ENCODE measurements at places on chromosomes 12 and 14.

- DNase-seq: peak; percentile 89
These were observed 41.2 kb downstream of the DGLUCY start for GRCh38 chr14:91154851-91155625.

DNA sequence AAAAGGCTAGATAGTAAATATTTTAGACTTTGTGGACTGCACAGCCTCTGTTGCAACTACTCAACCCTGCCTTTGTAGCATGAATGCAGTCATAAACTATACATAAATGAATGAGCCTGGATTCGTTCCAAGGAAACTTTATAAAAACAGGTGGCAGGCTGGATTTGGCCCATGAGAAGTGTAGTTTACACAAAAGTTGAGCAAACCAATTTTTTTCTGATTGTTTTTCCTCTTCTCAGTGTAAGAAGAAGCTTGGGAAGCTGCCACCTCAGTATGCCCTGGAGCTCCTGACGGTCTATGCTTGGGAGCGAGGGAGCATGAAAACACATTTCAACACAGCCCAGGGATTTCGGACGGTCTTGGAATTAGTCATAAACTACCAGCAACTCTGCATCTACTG, 9.5 kb downstream of the OAS1 start:
- DNase-seq: no peak

- no peak for DNase-seq
These were observed 972 bp downstream of the PTGDR start for GRCh38 chr14:52268279-52269061.

DNA sequence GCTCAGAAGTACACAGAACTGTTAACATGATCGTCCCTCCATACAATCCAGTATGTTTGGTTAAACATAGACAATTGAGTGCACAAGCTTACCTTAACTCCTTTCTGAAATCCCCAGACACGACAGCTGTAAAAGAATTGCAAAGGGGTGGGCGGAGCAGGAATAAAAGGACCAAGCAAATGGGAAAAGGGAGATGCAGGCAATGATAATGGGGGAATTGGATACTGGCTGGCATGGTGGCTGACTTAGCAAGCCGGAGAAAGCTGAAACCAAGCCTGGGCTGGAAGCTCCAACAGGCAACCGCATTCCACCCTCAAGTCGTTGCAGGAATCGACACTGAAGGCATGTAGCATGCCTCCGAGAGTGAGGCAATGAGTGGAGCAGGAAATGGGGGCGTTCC, 96.8 kb upstream of the TMEM132C start:
- no peak for DNase-seq

DNA sequence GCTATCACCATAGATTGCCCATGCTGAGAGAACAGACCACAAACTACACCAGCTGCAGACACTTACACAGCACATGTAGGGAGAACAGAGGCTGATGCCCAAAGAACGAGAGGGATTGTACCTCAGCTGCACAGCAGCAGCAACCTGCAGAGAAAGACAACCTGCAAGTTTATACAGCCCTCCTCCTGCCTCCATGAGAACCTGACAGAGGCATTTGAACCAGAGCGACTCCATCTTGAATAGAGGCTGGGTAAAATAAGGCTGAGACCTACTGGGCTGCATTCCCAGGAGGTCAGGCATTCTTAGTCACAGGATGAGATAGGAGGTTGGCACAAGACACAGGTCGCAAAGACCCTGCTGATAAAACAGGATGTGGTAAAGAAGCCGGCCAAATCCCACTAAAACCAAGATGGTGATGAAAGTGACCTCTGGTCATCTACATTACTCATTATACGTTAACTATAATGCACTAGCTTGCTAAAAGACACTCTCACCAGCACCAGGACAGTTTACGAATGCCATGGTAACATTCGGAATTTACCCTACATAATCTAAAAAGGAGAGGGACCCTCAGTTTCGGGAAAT, 262.4 kb upstream of the HMGA2 start:
- DNase-seq: no peak

- DNase-seq: no peak
These were observed 26.0 kb downstream of the GEMIN2 start for GRCh38 chr14:39140170-39140569.

GRCh38 chr14:54251356-54251755, 145.5 kb upstream of the CDKN3 start:
- DNase-seq: no peak

GRCh38 chr14:64556526-64556925, 6.8 kb downstream of the PPP1R36 start:
- no peak for DNase-seq

DNA sequence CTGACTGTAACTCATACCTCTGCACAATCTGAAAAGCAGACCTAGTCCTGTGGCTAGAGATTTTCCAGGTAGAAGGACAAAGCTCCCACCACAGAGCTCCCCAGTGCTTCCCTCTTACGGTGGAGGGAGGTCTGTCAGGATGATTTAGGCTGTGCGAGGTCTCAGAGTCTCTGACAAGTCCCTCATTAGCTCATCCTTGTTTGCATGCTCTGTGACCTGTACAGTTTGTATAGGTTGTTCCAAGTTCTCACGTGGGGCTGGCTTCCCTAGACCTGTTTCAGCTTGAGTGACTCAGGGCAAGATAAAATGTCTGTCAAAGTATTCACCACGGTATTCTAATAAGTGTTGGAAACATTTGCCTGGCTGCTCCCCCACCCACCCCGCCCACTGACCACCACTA, 34.8 kb downstream of the ASCL1 start:
- no peak for DNase-seq

DNA sequence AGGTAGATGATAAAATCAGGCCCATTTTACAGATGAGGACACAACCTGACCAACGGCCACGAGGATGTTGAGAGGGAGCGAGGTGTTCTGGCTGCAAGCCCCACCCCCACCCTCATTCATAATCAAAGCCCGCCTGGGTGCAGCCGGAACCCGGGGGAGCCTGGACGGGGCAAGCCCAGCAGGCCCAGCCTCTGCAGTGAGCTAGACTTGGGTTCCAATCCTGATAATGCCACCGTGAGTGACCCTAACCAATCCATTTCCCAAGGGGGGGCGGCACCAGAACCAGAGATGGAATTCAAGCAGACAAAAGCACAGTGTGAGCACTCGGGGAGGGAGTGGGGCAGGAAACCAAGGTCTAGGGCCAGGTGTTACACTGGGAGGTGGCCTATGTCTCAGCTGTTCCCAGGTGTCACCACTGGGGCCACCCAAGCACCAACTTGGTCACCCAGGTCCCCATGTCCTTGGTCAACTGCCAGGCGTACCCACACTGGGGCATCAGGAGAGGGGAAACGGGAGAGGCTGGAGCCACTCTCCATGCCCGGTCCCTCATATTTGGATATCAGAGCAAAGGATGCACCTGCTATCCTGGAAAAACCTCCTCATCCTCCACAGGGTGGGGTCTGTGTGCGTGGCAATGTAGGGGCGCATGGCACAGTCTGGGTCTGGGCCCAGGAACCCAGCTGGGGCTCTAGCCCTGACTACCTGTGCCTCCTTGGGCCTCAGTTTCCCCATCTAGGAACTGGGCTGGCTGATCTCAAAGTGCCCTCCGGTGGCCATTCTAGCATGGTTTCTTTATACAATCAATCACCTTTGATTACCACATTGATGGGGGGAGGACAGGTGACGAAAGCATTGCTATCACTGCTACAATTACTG, 58.4 kb downstream of the FAM222A start:
- DNase-seq: no peak

GRCh38 chr12:51419425-51420193, 5.0 kb upstream of the SLC4A8 start:
- no peak for DNase-seq

- no peak for DNase-seq
These were observed 18.9 kb downstream of the PLEKHG7 start for GRCh38 chr12:92721656-92722055.

- no peak for DNase-seq
These were observed 465.3 kb upstream of the RGS6 start for GRCh38 chr14:71466946-71467345.

DNA sequence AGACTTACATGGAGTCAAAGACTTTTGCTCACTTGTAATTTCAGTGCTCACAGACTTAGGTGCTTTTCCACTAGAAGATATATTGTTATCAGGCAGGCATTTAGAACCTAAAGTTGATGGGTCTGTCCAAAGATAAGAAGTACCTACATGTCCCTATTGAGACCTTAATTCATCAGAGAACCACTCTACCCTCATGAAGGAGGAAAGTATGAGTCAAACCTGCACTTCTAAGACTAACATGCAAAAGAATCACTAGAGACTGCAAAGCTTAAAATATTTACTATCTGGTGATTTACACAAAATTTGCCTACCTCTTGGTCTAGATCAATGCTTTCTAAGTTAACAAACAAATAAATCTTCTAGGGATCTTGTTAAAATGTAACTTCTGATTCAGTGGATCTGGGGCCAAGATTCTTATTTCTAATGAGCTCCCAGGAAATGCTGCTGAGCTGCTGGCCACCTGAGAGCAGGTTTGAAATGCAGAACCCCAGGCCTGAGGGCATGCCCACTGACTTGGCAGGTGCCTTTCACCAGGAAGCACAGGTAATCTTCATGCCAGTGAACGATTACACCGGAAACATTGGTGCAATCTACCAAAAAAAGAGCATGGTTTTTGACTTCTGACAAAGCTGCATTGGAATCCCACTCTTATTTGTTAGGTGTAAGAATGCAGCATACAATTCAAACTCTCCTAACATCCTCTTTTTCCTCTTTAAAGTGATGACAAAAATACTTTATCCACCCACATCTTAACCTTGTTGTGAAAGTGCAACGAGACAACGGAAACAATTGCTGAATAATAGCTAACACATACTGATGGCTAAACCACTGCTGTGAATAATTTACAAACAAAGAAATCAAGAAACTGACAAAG, 214.2 kb downstream of the ADAMTS20 start:
- DNase-seq: no peak

GRCh38 chr12:83010169-83010804, 323.6 kb downstream of the TMTC2 start:
- no peak for DNase-seq

DNA sequence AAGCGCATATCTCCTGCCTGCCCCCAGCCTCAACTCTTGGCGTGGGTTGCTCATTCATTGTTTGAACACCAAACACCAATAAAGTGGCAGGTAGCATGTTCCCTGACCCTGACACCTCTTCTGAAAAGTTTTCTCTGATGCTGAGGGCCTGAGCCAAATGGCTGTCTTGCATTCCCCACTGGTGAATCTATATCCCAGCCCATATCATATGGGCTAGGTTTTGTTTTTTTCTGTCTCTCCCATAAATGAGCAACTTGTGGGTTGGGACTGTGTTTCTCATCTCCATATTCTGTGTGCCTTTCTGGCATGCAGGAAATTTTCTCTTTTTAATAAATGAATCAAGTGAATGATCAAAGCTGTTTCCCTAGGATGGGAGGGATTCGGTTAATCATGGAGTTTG, 5.0 kb downstream of the MYO1A start:
- DNase-seq: no peak

- no peak for DNase-seq
These were observed 1.9 kb downstream of the ARHGDIB start for GRCh38 chr12:14959463-14959862.

DNA sequence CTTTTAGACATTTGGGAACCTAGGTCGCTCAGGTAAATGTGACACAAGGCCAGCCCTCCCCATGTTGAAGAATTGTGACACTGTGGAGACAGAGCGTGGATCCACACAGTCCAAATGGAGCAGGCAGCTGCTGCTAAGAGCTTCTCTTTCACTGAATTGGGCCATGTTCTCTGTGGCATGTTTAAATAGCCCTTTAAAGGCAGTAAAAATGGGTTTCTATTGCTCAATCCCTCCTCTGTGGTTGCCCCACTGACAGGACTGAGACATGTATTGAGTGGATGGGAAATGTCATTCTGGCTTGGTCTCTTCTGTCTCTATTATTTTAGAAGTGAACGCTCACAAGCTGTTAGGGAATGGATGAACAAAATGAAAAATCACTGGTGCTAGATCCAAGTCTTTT, 84.0 kb upstream of the PRICKLE1 start:
- DNase-seq: no peak

GRCh38 chr12:104577581-104577981, 120.8 kb downstream of the CHST11 start:
- DNase-seq: no peak

DNA sequence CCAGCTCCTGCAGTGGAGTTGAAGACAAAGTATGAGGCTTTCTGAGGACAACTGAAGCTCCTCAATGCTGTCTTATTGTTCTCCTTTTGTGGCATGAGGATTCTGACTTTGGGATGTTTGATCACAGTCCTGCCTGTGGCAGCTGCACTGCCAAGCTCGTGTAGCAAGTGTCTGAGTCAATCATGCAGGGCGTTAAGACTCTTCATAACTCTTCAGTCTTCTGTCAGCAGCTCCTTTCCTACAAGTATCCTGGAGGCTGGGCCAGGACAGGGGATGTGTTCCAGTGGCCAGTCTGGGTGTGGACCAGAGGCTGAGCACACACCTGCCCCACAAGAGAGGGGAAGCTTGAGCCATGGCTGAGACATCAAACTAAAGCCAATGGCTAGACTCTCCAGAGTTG, 94.3 kb downstream of the PELI2 start:
- no peak for DNase-seq

- no peak for DNase-seq
These were observed 2.5 kb downstream of the LACRT start for GRCh38 chr12:54631988-54632728.

DNA sequence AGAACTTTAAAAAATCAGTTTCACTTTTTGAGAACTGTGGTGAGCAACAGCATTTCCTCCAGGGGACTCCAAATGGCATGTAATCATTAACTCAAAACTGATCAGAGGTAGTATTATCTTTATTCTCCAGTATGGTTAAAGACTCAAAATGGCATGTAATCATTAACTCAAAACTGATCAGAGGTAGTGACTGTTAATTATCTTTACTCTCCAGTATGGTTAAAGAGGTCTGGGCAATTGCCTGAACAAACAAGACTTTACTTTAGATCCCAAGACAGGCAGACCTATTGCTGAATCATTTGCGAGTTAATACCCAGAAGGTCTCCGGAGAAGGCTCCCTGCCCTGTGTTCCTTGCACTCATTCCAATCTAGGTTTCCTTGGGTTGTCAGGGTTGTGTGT, 6.6 kb upstream of the ACADS start:
- DNase-seq: no peak

DNA sequence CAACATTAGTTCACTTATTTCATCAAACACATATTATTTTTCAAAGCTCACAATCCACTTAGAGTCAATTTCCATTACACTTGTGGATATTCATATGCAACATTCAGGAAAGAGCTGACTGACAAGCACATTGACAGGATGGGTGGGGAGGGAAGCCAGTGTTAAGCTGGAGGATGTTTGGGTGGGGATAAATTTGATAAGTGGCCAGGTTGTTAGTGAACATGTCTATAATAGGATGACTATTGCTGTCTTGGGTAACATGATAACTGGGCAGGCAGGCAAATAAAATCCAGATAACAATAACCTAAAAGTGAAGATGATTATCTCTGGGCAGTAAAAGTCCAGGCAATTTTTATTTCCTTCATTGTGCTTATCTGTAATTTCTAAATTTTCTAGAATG, 73.8 kb upstream of the OSBPL8 start:
- DNase-seq: no peak

DNA sequence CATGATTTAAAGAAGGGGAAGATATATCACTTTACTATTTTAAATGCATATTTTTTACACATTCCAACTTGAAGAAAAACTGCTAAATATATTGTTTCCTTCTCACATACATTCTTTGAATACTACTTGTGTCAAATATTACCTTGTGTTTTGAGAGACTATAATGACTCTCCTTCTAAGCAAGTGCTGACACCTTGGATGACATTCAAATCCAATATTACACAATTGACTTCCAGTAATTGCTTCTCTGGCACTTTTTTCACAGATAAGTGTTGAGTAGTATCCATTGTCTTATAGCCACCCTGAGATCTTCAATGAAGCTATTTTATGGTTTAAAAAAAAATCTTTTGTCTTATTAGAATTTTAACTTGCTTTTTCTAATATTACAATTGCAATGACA, 61.2 kb upstream of the ST8SIA1 start:
- no peak for DNase-seq

GRCh38 chr14:52458721-52459085, 93.6 kb downstream of the TXNDC16 start:
- DNase-seq: no peak

Measured in NCI-H2171 (cell line).